ENCODE measurements at places on chromosomes 13 and 19. TPM values are rescaled to one million over a fixed set of nuclear protein-coding genes. Genes with fewer than 3 reads are reported as not detected.

GRCh38 chr19:49894011-49894664, 2.5 kb downstream of the IL4I1 start:
- no peak overlapping the region for H3K27ac ChIP-seq
- no peaks in the 10 kb centered on the region for H3K36me3 ChIP-seq
- H3K4me1 ChIP-seq: no peaks in the 10 kb centered on the region
- peak; percentile 44 for DNase-seq
- no peaks in the 10 kb centered on the region for H3K27me3 ChIP-seq

DNA sequence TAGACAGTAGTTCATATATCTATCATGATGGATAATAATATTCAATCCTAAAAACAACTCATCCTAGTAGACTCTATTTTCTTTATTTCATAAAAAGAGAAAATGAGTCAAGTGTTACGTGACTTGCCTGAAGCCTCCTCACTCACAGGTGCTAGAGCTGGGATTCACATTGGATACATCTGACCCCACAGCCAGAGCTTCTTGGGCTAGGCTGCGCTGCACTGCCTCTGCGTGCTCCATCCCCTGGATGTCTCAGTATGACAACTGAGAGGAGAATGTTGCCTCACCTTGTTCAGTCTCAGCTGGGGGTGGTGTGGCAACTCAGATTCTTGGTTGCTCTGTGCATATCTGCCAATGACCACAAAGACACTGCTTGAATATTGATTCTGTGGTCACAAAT, 286.6 kb downstream of the LIG4 start:
- DNase-seq: no peak
- no peaks in the 10 kb centered on the region for H3K4me1 ChIP-seq
- no peaks in the 10 kb centered on the region for H3K36me3 ChIP-seq
- no peaks in the 10 kb centered on the region for H3K27me3 ChIP-seq

DNA sequence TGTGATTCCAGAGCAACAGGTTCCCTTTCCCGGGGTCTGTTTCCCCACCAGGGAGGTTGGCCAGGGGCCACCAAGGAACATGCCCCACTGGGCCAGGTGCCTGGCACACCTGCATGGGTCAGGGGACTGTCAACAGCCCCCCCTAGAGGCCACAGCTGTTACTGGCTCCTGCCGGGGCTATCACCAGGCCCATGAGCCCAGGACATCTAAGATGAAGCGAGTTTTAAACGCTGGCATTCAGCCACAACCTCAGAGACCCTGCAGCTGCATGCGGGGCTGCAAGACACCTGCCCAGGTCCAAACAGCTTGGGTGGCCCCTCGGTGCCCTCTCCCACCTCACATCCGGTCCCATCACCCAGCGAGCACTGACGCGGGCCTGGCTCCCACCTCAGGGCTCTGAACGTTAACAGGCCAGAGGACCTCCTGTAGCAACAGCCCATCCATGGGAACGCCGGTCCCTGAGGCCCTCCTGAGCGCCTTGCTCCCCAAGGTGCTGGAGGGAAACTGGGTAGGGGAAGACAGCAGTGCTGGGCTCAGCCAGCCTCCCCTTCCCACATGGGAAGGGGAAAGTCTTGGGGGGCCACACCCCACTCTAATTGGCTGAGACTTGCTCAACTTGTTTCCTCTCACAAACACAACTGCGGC, 12.0 kb downstream of the KHSRP start:
- no peak for DNase-seq
- peak overlapping the region; percentile 32 for H3K27ac ChIP-seq
- H3K27me3 ChIP-seq: no peaks in the 10 kb centered on the region
- peaks cover 9% of the 10 kb centered on the region for H3K36me3 ChIP-seq
- H3K4me3 ChIP-seq: no peak overlapping the region

- H3K36me3 ChIP-seq: no peaks in the 10 kb centered on the region
- no peak overlapping the region for H3K4me3 ChIP-seq
- H3K4me1 ChIP-seq: no peaks in the 10 kb centered on the region
- H3K27me3 ChIP-seq: no peaks in the 10 kb centered on the region
- no peak for DNase-seq
- no peak overlapping the region for H3K27ac ChIP-seq
Observed at GRCh38 chr13:80086304-80086721, 254.6 kb downstream of the SPRY2 start.

DNA sequence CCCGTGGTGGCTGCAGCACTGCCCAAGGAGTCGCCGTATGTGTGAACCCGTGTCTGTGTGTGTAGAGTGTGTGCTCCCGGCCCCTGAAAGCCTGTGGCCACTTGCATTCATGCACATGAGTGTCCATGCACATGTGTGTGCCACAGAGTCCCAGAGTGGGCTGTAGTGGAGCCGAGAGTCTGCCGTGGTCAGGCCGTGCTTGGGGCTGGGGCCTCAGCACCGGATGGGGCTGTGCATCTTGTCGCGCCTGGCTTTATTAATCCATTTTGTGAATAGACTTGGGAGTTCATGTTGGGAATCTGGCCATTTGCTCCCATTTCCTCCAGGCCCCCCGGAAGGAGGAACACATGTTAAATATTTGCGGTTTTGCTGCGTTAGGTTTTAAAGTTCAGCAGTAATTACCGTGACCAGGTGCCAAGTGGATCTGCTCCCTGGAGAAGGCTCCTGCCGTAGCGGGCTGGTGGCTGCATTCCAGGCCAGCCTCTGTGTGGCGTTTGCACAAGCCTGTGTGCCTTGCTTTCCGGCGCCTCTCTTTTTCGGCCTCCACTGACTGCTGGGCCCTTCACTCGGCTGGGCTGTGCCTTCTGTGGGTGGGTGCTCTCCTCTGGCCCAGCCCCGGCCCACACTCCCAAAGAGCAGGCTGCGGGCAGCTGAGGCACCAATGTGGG, 69.2 kb upstream of the KCTD15 start:
- H3K4me3 ChIP-seq: no peak overlapping the region
- H3K4me1 ChIP-seq: no peaks in the 10 kb centered on the region
- H3K27me3 ChIP-seq: no peaks in the 10 kb centered on the region
- H3K36me3 ChIP-seq: no peaks in the 10 kb centered on the region
- no peak overlapping the region for H3K27ac ChIP-seq
- no peak for DNase-seq

GRCh38 chr19:10523135-10523636, 5.9 kb upstream of the S1PR5 start:
- no peaks in the 10 kb centered on the region for H3K36me3 ChIP-seq
- DNase-seq: no peak
- H3K27ac ChIP-seq: no peak overlapping the region
- H3K4me1 ChIP-seq: peaks cover 3% of the 10 kb centered on the region
- no peak overlapping the region for H3K4me3 ChIP-seq

- DNase-seq: no peak
- no peak overlapping the region for H3K4me3 ChIP-seq
- H3K27ac ChIP-seq: no peak overlapping the region
- peaks cover 3% of the 10 kb centered on the region for H3K4me1 ChIP-seq
- H3K36me3 ChIP-seq: no peaks in the 10 kb centered on the region
Observed at GRCh38 chr19:1351381-1351851, 32.3 kb upstream of the NDUFS7 start.

- H3K4me3 ChIP-seq: no peak overlapping the region
- H3K27me3 ChIP-seq: no peaks in the 10 kb centered on the region
- H3K36me3 ChIP-seq: peaks cover 1% of the 10 kb centered on the region
- no peak overlapping the region for H3K27ac ChIP-seq
- no peak for DNase-seq
- peaks cover 4% of the 10 kb centered on the region for H3K4me1 ChIP-seq
Observed at GRCh38 chr13:110648848-110649421, 33.6 kb downstream of the NAXD start.

DNA sequence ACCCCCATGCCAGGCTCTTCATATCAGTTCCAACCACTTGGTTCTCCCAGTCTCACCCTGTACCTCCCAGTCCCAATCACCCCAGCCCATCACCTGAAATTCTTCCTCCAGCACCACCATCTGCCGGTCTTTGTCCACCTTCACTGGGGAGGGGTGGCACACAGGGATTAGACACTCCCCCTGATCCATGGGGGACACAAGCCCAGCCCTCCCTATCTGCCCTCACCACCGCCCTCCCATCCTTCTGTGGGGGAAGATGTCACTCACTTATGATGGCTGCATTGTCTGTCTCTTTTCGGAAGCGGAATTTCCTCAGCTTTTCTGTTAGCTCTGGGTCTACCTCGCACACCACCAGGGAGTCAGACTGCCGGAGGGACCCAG, 685 bp downstream of the GMFG start:
- no peaks in the 10 kb centered on the region for H3K4me1 ChIP-seq
- H3K36me3 ChIP-seq: no peaks in the 10 kb centered on the region
- no peak for DNase-seq
- peak overlapping the region; percentile 64 for H3K4me3 ChIP-seq
- H3K27ac ChIP-seq: peak overlapping the region; percentile 55

DNA sequence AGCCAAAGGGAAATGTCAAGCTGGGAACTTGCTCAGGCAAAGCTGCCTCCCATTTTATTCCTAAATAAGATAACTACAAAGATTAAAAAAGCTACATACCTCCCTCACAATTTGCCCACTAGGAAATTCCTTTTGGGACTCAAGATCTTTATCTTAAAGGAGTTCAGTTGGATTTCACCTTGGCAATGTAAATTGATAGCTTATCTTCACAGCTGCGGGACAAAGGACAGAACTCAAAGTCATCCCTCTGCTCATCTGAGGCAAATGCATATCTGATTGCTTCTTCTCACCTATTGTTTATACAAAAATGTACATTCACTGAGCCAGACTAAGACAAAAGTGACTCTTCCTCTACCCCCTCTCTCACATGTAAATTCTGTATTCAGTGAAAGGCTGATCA, 47.8 kb downstream of the FGF14 start:
- DNase-seq: no peak
- no peak overlapping the region for H3K4me3 ChIP-seq
- H3K27me3 ChIP-seq: no peaks in the 10 kb centered on the region
- no peak overlapping the region for H3K27ac ChIP-seq
- no peaks in the 10 kb centered on the region for H3K36me3 ChIP-seq

DNA sequence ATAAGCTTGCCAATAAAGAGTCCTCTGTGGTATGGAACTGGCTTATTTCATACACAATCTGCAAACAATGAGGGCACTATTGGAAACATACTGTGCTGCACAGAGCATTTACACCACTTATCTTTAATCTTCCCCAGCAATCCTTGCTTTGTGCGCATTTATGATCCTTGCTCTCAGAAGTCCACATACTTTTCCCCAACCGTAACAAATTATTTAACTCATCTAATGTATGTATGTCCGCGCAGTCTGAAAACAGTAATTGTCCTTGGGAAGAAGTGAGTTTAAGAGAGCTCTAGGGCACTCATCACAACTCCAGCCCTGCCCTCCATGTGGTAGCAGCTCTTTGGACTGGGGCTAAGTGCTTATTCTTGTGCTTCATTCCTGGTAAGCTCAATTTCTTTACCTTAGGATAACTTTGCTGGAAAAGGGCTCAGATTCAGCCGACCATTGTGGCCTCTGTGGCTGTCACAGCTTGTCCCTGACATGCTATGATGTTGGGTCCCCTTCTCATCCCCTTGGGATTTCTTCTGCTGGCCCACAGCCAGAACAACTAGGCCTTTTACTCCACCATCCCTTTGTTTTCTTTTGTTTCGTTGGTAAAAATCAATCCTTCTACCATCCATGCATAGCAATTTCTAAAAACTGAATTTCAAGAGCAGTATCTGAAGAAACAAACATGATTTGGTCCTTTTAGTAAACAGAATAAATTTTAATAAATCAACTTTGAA, 152.7 kb downstream of the TNFRSF19 start:
- no peak overlapping the region for H3K4me3 ChIP-seq
- H3K27me3 ChIP-seq: no peaks in the 10 kb centered on the region
- no peaks in the 10 kb centered on the region for H3K4me1 ChIP-seq
- no peaks in the 10 kb centered on the region for H3K36me3 ChIP-seq
- H3K27ac ChIP-seq: no peak overlapping the region

- no peak for DNase-seq
- H3K4me3 ChIP-seq: no peak overlapping the region
- H3K27me3 ChIP-seq: no peaks in the 10 kb centered on the region
- H3K4me1 ChIP-seq: no peaks in the 10 kb centered on the region
Observed at GRCh38 chr13:31131470-31131961, 30.2 kb downstream of the HSPH1 start.

TYROBP gene
- 77.6 TPM for total RNA-seq

ZNF296 gene
- 2.1 TPM for total RNA-seq

TRPC4 gene
- total RNA-seq: 2.9 TPM

FCER2 gene
- total RNA-seq: 1.0 TPM

MRPS31 gene
- 24.3 TPM for total RNA-seq

PDX1 gene
- not detected for total RNA-seq

FGF22 gene
- total RNA-seq: 0.19 TPM

SMIM44 gene
- total RNA-seq: not detected

PDE4A gene
- 17.5 TPM for total RNA-seq

Measured in kidney (tissue), 22 donors.